ENCODE measurements at places on chromosomes 16 and 17.

- H3K36me3 ChIP-seq = no peaks in the 10 kb centered on the region
- no peak for DNase-seq
- no peak overlapping the region for H3K27ac ChIP-seq
- no peak overlapping the region for H3K4me3 ChIP-seq
- no peaks in the 10 kb centered on the region for H3K27me3 ChIP-seq
Observed at GRCh38 chr17:31462261-31462660, 70.8 kb downstream of the RAB11FIP4 start.

DNA sequence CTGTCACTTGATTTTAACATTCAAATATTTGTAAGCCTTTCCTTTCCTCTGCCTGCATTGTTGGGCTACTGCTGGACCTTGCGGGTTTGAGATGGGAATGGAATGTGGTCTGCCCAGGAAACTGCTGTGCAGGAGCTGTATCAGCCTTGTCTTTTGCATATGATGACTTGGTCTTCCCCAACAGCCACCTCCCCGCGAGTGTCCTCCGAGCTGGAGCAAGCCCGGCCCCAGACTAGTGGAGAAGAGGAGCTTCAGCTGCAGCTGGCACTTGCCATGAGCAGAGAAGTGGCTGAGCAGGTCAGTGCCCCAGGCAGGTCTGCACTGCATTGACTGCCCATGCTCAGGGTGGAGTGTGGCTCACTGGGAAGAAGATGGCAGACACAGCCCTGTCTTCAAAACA lies 52.8 kb downstream of the B9D1 start:
- peaks cover 8% of the 10 kb centered on the region for H3K27me3 ChIP-seq
- no peak overlapping the region for H3K27ac ChIP-seq
- no peak for DNase-seq
- peaks cover 38% of the 10 kb centered on the region for H3K4me1 ChIP-seq
- H3K4me3 ChIP-seq = no peak overlapping the region
- H3K36me3 ChIP-seq = peaks cover 7% of the 10 kb centered on the region

DNA sequence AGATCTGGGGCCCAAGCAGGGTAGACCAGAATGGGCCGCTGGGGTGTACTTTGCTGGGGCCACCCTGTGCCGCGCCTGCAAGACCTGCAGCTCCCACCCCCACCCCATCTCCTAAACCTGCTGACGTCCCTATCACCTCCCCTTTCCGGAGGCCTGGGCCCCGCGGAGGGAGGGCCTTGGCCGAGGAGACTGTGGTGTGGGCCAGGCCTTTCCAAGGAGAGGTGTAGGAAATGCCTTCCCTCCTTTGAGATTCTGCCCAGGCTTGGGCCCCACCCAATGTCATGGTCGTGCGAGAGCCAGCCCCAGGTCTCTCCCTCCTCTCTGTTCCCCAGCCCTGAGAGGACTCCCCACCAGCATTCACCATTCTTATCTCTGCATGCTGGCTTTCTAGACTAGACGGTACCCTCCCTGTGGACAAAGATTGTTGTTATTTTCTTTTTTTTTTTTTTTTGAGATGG lies 3.9 kb upstream of the WFIKKN2 start:
- DNase-seq = no peak
- peaks cover 8% of the 10 kb centered on the region for H3K4me1 ChIP-seq
- H3K27me3 ChIP-seq = peaks cover 11% of the 10 kb centered on the region
- no peaks in the 10 kb centered on the region for H3K36me3 ChIP-seq
- no peak overlapping the region for H3K4me3 ChIP-seq

GRCh38 chr16:54284931-54285413 lies 1.6 kb downstream of the IRX3 start:
- H3K4me3 ChIP-seq = peak overlapping the region; percentile 70
- peaks cover 71% of the 10 kb centered on the region for H3K27me3 ChIP-seq
- no peak for DNase-seq
- H3K4me1 ChIP-seq = peaks cover 26% of the 10 kb centered on the region

- H3K4me3 ChIP-seq = no peak overlapping the region
- no peak for DNase-seq
- H3K4me1 ChIP-seq = peaks cover 13% of the 10 kb centered on the region
- H3K36me3 ChIP-seq = no peaks in the 10 kb centered on the region
Observed at GRCh38 chr17:42748202-42748907, 3.5 kb upstream of the EZH1 start.

Measured in activated T-helper 2 cell treated with anti-CD3 and anti-CD28 coated beads, Interferon-gamma antibody, Interleukin-2, Interleukin-4, amounts not matched to agents 10 μg/mL and 5 μg/mL and 100 μg/mL, durations not matched to agents 14 hours and 24 hours and 36 hours (primary cell).